NCI-H2171 treated with DMSO at 0.1 percent for 48 hours (cell line): ENCODE measurements at places on chromosomes 3 and 15.

DNA sequence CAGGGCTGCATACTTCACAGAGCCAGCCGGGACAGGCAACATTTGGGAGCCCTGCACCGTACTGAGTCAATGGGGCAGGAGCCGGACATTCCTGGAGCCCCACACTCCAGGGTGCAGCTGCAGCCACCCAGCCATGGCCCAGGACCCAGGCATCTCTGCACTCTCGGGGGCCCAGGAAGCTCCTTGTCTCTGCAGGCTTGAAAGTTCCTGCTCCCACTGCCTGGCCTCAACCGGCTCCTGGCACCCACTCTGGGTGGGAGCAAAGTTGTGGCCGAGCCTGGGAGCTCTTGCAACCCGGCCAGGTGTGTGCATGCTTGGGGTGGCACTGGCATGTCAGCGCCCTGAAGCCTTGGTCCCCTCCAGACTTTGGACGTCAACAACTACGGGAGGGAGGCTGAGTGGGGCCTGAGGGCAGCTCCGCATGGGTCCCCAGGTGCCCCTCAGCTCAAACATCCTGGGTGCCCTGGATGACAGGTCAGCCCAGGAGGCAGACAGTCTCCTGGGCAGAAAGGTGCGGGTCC, 833.5 kb upstream of the CADM2 start:
- no peak for DNase-seq

DNA sequence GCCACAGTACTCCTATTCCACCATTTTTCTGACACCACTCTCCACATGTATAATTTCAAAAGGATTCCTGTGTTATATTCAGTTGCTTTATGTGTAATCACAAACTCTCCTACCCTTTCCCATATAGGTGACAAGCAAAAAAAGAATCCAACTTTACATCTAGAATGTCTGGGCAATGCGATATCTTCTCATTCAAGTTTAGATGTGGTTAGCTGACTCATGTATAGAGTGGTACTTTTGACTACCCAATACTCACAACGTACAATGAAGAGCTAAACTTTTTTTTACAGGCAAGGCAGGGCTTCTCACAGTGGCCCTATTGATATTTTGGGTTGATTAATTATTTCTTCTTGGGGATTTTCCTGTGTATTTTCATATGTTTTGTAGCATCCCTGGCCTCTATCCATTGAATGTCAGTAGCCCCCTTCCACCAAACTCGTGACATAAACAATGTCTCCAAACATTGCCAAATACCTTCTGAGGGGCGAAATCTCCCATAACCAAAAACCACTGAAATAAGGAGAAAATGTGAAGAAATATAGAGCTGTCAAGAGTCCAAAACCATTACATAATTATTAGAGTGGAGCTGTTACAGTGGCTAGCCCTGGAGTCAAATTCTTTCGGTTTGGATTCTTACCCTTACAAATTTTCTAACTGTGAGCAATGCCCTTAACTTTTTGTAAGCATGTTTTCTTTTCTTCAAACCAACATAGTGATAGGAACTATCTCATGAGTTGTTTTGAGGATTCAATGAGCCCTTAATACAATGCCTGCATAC, 342.6 kb downstream of the NSUN3 start:
- no peak for DNase-seq

DNA sequence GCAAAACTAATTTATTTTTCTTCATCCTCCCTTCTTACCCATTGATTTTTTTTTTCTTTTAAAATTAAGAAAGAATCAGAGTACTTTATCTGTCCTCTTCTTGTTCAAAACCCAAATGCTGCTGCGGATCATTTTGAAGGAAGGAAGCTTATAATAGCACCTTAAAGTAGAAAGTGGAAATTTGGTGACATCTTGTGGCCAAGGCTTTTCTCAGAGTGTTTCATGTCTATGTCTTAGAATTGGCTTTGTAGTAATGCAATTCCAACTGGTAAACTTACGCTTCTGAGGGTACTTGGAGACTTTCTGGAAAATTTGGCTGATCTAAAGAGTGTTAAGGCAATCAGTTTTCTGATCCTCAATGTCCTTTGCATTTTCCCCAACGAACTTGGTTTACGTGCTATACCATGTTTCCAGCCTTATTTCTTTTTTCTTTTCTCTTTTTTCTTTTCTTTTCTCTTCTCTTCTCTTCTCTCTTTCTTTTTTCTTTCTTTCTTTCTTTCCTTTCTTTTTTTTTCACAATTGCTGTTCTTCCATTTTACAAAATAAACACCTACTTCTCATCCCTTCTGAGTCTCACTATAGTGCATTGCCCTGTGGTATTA, 30.7 kb downstream of the C3orf38 start:
- no peak for DNase-seq

DNA sequence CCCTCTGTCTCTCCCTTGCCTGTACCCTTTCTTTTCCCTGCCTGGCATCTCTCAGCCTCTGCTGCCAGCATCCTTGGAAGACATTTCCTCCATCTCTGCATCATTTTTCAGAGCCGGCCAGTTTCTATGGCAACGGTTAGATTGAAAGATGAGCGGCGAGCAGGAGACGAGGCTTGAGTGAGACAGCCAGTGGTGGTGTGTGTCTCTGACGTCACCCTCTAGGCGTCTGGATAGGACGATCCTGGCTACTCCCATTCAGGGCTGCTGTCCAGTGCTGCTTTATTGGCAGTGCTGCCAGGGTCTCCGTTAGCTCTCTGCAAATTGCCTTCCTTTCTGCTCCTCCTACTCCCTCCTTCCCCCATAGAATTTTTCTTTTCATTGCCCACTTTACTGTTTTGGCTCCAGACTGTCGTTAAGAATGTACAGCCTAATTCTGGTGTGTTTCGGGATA, 57.9 kb downstream of the TRAK1 start:
- DNase-seq: no peak

DNA sequence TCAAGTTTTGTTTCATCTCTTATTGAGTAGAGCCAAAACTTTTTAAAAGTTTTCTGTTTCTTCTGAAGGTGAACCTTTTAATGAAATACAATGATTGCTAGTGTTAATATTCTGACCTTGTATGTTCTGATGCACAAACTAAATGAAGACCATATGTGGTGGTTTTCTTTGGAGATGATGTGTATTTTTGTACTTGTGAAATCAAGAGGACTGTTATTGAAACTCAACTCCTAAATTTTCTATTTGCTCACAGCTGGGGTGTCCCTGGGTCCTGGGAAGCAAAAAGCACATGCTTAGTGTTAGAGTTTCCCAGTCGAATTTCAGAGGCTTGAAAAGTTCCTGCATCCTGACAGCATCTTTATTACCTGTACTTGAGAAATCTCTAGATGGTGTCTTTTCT, 1185.8 kb upstream of the ALCAM start:
- no peak for DNase-seq

GRCh38 chr3:188527389-188527788, 373.4 kb downstream of the LPP start:
- DNase-seq: no peak

GRCh38 chr3:33134026-33134625, 20.3 kb downstream of the CRTAP start:
- DNase-seq: no peak
